ENCODE measurements at places on chromosomes 4 and X.

DNA sequence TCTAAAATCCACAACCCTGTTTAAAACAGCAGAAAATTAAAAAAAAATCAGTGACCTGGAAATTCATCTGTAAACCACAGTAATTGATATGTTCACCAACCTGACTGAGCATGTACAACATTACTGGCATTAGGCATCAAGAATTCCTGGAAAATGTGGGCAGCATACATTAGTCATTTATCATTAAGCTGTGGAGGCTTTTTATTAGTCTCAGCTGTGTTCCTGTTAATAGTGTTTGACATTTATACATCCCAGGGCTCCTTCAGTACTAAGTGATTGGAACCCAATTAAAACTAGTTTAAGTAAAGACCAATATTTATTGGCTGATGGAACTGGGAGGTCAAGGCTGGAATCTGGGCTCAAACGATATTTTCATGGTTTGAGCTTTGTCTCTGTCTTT lies 227.3 kb upstream of the GIMD1 start:
- DNase-seq, result no peak

DNA sequence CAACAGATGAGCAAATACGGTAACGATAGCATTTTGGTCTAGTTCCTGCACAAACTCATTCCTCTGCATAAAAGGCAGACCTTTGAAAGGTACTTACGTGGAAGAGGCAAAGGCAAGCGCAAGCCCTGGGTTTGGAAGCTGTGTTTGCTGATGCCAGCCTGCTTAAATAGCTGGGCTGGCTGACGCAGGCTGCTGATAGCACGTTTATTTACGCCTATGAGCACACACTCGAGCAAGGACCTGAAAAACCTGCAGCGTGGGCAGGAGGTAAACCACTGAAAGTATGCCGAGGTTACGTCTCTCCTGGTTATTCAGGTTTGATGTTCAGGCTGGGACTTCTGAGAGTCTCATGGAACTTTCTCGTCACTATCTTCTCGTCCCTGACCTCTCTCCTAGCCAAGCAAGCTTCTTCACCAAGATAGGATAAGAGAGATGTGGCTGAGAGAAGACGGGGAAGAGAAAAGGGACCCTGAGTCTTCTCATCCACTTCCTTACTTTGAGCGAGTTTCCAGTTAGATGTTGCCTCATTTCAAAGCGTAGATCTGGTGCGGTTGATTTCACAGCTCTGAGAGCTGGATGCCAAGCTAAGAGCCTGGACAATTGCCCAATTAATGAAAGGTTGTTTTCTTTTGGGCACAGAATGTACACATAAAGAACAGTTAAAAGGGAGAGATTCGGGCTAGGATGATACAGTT lies at the start of gene HOPX:
Gene HOPX (minus strand): TSS at position 139 of the 695 bp plus-strand sequence. CDS start 23,480 bp downstream, outside the sequence.
- no peak for DNase-seq

DNA sequence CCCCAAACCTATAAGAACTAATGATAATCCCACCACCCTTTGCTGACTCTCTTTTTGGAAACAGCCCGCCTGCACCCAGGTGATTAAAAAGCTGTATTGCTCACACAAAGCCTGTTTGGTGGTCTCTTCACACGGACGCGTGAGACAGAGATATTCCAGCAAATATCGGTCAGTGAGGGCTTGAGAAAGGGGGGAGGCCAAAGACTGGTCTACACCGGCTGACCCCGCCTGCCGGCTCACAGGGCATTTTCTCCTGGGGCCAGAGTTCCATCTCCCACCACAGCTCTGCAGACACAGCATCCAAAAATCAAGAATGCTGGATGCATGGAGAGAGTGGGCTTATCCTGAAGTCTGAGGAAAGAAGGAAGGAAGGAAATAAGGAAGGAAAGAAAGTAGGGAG lies 176.0 kb downstream of the SHOX start:
- no peak for DNase-seq

DNA sequence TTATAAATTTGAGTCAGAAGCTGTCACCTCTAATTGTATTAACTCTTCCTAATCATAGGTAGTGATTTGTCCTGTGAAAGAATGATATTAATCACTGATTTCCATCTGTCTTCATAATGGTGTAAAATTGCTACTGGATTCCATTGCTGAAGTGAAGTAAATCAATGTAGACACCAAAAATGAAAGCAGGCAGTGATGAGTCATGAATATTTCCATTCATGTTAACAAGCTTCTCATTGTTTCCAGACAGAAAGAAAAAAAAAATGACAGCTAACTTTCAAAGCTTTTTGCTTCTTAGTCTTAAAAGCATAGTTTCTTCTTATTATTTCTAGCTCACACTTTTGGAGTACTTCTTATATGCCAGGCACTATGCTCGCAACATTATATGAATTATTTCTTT lies 21.5 kb downstream of the FAM114A1 start:
- no peak for DNase-seq

- DNase-seq, result no peak
These were observed 9.9 kb downstream of the L1CAM start for GRCh38 chrX:153876112-153876491.

- no peak for DNase-seq
These were observed 79.8 kb upstream of the PPARGC1A start for GRCh38 chr4:23969635-23970145.

DNA sequence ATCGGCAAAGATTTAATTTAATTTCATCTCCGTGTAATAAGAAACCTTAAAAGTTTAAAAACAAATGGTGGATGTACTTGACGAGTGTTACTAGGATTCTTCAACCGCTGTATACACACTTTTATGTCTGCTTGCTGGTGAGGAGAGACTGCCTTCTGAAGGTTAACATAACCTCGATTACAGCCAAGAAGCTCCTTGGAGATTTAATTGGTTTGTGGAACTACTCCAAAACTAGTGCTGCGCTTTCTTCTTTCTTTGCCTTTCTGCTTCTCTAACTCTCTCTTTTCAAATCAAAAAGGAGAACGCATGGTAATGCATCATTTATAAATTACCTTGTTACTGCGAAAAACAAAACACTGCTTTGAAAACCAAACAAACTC lies 109.0 kb downstream of the ANTXR2 start:
- no peak for DNase-seq

All from GF-D8 (cell line).